ENCODE measurements at places on chromosomes 16 and 17. TPM values are rescaled to one million over a fixed set of nuclear protein-coding genes. Genes with fewer than 3 reads are reported as not detected.
A peak's percentile ranks its signal among the peaks of the same experiment; 100 is the strongest.

Gene COG8
- total RNA-seq: 40.2 TPM

Gene GUCY2D
- not detected for total RNA-seq

Gene ODAD4
- total RNA-seq: 1.6 TPM

Gene NKD1
- 5.0 TPM for total RNA-seq

Gene NGFR
- total RNA-seq: 17.7 TPM

Gene FOXC2
- total RNA-seq: 0.98 TPM

Gene TP53TG3
- 0.32 TPM for total RNA-seq

DNA sequence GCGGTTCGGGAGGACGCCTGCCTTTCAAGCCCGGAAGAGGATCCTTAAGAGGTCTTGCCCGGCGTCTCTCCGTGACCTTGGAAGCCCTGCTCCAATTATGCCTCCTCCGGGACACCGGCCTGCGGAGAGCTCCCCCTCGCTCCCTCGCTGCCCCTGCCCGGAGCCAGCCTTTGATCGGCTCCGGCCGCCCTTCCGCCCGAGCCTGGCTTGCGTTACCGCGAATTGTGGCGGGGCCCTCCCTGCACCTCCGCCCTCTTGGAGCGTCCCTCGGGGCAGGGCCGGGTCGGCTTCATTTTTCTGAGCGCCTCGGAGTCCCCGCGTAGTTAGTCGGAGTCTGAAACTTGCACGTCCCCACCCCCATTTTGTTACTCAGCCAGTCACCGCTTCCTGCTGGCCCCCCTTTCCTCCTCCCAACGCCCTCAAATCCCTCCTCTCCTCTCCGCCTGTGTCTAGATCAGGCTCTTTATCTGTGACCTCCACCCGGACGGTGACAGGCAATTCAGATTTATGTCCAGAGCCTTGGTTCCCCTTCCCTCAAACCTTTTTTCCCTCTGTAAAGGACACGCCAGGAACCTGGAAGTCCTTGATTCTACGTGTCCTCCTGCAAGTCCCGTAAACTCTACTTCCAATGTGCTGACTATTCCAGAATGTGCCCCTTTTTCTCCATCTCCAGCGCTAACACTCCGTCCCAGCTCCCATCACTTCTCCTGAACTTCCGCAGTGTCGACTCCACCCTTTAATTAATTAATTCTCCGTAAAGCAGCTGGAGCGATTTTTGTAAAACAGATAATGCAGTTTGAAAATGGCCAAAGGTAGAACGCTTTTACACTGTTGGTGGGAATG lies 569 bp upstream of the RABEP2 start:
- H3K27ac ChIP-seq: peak overlapping the region; percentile 99
- H3K27me3 ChIP-seq: no peaks in the 10 kb centered on the region
- DNase-seq: peak; percentile 70
- H3K4me1 ChIP-seq: no peaks in the 10 kb centered on the region

- peaks cover 4% of the 10 kb centered on the region for H3K4me1 ChIP-seq
- H3K36me3 ChIP-seq: no peaks in the 10 kb centered on the region
- DNase-seq: no peak
- no peaks in the 10 kb centered on the region for H3K27me3 ChIP-seq
Measured at GRCh38 chr17:50934672-50935220, 68.6 kb upstream of the TOB1 start.

DNA sequence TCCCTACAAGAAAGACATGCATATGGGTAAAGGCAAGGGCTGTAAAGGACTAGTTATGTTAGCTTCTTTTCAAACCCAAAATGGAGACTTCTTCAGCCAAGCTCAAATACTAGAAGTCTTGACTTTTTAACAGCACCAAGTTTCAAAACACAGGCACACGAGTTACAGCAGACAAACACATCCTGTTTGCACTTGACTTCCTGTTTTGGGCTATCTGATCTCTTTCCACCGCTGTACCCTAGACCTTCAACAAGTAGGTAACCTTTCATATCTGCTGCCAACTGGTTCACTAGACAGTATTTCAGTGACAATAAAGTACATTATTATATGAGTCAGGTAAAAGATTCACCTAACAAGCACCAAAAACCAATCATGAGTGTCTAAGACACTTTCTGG lies 12.3 kb downstream of the RFFL start:
- no peak for DNase-seq
- no peaks in the 10 kb centered on the region for H3K36me3 ChIP-seq
- peak overlapping the region; percentile 74 for H3K27ac ChIP-seq
- no peak overlapping the region for H3K4me3 ChIP-seq
- H3K4me1 ChIP-seq: peaks cover 11% of the 10 kb centered on the region

DNA sequence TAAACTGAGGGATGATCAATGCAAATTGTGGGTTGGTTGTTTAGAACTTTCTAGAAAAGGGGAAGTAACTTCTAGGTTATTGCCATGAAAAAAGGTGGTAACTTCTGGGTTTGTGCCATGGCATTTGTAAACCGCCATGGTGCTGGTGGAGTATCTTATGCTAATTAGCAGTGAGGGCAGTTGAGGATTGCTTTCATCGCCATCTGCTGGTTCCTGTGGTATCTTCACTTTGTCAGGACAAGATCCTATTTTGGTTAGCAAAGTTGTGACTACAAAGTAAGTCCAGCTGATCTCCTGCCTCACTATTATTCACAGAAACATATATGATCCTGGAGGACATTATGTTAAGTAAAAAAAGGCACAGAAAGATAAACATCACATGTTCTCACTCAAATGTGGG lies 1332.3 kb downstream of the CDH11 start:
- H3K27ac ChIP-seq: no peak overlapping the region
- DNase-seq: no peak
- no peaks in the 10 kb centered on the region for H3K36me3 ChIP-seq
- H3K4me1 ChIP-seq: no peaks in the 10 kb centered on the region

DNA sequence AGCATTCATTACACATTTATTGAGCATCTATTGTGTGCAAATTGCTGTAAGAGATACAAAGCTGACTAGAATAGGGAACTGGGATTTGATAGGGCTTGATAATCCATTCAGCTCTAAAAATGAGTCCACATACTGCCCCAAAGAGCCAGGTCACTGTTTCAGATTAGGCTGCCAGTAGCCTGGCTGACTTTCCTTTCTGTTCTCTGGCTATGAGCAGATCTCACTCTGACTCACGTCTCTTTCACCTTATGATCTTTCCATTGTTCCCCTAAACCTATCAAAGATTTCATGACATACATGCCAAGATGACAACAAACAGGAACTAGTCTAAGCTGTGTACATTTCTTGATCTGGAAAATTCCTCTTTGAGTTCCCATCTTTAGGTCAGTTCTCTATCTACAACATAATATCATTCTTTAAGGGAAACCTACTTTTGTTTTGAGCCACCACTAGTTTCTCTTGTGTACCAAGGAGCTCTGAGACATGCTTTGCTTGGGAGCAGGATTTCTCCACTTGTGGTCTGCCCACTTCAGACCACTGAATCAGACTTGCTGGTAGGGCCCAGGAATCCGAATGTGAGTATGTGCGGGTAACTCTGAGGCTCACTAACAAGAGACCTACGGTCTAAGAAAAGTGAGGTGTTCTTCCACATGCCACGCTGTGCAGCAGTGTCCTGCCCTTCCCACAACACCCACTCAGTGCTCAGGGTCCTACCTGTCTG lies 40.9 kb upstream of the ICAM2 start:
- no peak for DNase-seq
- no peaks in the 10 kb centered on the region for H3K4me1 ChIP-seq
- H3K27me3 ChIP-seq: no peaks in the 10 kb centered on the region
- peak overlapping the region; percentile 30 for H3K27ac ChIP-seq

DNA sequence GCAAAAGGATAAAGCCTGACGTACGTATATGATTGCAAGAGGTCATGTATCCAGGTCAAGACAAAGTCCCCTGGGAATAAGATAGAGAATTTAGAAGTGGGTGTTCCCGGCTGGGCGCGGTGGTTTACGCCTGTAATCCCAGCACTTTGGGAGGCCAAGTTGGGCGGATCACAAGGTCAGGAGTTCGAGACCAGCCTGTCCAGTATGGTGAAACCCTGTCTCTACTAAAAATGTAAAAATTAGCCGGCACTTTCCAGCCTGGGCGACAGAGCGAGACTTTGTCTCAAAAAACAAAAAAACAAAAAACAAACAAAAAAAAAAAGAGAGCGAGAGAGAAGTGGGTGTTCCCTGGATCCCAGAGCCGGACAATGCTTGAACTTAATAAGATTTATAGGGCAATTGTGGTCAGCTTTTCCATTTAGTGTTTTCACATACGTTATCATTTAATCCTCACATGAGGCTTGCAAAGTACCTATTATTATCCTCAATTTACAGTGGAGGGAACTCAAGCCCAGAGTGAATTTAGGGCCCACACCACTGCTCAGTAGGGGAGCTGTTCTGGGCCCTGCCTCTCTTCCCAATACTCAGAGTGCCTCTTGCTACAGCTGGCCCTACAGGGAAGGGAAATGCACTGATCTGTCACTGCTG lies 481 bp upstream of the GLTPD2 start:
- no peak overlapping the region for H3K27ac ChIP-seq
- DNase-seq: no peak
- no peaks in the 10 kb centered on the region for H3K36me3 ChIP-seq
- no peaks in the 10 kb centered on the region for H3K4me1 ChIP-seq

DNA sequence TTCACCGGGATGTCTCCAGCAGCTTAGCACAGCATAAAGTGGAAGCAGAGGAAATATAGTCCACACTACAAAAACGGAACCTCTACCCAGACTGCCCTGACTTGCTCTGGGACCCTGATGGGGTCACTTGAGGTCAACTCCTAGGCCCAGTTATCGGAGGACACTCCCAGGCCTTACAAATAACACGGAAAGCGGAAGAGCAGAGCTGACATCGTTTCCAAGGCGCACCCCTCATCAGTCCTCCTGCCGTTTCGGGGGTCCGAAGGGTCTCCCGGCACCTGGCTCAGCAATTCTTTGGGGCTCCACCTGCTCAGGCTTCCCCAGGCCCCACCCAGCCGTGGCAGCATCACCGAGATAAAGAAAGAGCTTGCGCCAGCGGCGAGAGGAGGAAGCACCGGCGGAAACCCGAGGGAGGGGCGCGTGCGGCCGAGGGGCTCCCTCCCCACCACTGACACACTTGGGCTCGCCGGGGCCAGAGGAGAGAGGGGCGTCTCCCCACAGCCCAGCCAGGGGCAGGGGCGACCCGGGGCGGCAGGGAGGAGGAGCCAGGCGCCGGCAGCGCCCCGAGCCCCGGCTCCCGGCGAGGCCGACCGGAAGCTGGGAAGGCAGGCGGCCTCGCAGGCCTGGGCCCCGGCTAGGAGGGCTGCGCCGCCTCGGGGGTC lies 727 bp downstream of the CORO7 start:
- no peak for DNase-seq
- no peaks in the 10 kb centered on the region for H3K36me3 ChIP-seq
- no peaks in the 10 kb centered on the region for H3K4me1 ChIP-seq
- H3K27ac ChIP-seq: peak overlapping the region; percentile 71
- peak overlapping the region; percentile 96 for H3K4me3 ChIP-seq
- H3K27me3 ChIP-seq: no peaks in the 10 kb centered on the region

GRCh38 chr17:19812407-19812806 lies 55.3 kb downstream of the ULK2 start:
- no peak overlapping the region for H3K4me3 ChIP-seq
- no peaks in the 10 kb centered on the region for H3K4me1 ChIP-seq
- H3K27ac ChIP-seq: no peak overlapping the region
- no peaks in the 10 kb centered on the region for H3K27me3 ChIP-seq
- DNase-seq: no peak

DNA sequence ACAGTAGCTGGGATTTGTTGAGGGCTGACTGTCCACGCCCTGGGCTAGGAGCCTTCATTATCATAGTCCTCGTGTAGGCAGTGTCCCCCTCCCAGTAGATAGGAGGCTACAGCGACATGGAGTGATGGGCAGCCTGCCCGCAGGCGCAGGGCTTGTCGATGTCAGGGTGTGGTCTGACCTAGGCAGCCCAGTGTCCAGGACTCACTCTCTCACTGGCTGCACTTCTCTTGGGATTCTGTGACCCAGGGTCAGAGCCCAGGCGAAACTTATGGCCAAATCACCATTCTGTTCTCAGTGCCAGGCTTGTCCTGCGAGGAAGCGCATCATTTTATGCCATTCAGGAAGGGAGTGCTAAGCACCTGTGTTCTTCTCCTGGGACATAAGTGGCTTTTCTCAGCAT lies 32.6 kb downstream of the SHISA6 start:
- H3K4me3 ChIP-seq: no peak overlapping the region
- no peaks in the 10 kb centered on the region for H3K36me3 ChIP-seq
- DNase-seq: no peak
- no peaks in the 10 kb centered on the region for H3K27me3 ChIP-seq
- H3K4me1 ChIP-seq: no peaks in the 10 kb centered on the region

DNA sequence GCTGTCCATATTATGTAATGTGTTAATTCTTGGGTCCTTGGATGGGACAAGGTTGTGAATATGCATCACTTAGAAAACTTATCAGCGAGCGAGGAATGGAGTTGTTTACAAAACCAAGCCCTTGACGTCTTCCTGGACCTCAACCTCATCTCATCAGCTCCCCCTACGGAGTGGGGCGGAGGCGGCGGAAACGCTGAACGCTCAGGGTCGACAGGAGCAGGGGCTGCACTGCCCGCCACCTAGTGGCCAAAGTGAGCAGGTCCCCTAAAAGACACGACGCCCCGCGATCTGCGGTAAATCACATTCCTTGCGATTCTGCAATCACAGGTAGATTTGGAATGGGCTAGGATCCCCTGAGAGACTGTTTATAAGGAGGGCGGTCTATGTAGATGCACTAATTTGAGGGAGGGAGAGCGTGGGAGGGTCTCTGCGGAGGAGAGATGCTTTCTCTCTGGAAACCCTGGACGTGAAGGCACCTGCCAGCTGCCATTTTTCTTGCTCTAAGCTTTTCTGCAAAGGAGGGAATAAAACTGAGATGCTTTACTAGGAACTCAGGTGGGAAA lies 5.4 kb upstream of the ICAM2 start:
- DNase-seq: peak; percentile 61
- no peak overlapping the region for H3K4me3 ChIP-seq
- H3K36me3 ChIP-seq: no peaks in the 10 kb centered on the region
- H3K4me1 ChIP-seq: no peaks in the 10 kb centered on the region
- H3K27ac ChIP-seq: peak overlapping the region; percentile 27

- DNase-seq: peak; percentile 83
- H3K36me3 ChIP-seq: no peaks in the 10 kb centered on the region
- H3K4me1 ChIP-seq: peaks cover 6% of the 10 kb centered on the region
- peak overlapping the region; percentile 77 for H3K27ac ChIP-seq
- H3K27me3 ChIP-seq: no peaks in the 10 kb centered on the region
Measured at GRCh38 chr17:49730078-49730784, 22.5 kb upstream of the SLC35B1 start.

Data from breast epithelium (tissue), 4 donors.